Placental pericyte (primary cell): ENCODE measurements at places on chromosomes 1 and 21. TPM values are rescaled to one million over a fixed set of nuclear protein-coding genes. Genes with fewer than 3 reads are reported as not detected.

The NES gene
- total RNA-seq = 2.0 and 69.7 TPM in 2 replicates

The OLFML2B gene
- total RNA-seq = 0.22 and 10.7 TPM in 2 replicates

The PIGP gene
- 6.4 and 7.7 TPM in 2 replicates for total RNA-seq

The FNDC7 gene
- under 0.01 TPM in 1 of 2 replicates, not detected in the other for total RNA-seq

The HPDL gene
- total RNA-seq = 0.86 TPM in 1 of 2 replicates, not detected in the other

The MPZ gene
- 0.44 and 1.1 TPM in 2 replicates for total RNA-seq

The MNDA gene
- total RNA-seq = not detected in 2 replicates

The SH2D1B gene
- total RNA-seq = not detected in 2 replicates

The ACTA1 gene
- total RNA-seq = not detected in 2 replicates

The KIF2C gene
- 1.3 and 62.0 TPM in 2 replicates for total RNA-seq

The CGN gene
- 0.72 TPM in 1 of 2 replicates, not detected in the other for total RNA-seq

The OR6K3 gene
- not detected in 2 replicates for total RNA-seq

The HSF2BP gene
- 1.6 and 4.4 TPM in 2 replicates for total RNA-seq

The FLG2 gene
- total RNA-seq = not detected in 2 replicates

The SPRR4 gene
- not detected in 2 replicates for total RNA-seq

The OR2T29 gene
- total RNA-seq = not detected in 2 replicates

The SAMSN1 gene
- total RNA-seq = 0.14 TPM in 1 of 2 replicates, not detected in the other

The SPATA21 gene
- not detected in 2 replicates for total RNA-seq

The OLFM3 gene
- not detected in 2 replicates for total RNA-seq

The YTHDF2 gene
- 64.1 and 78.9 TPM in 2 replicates for total RNA-seq

The CDC20 gene
- 3.7 and 179 TPM in 2 replicates for total RNA-seq

The ZNF672 gene
- total RNA-seq = 22.1 and 24.8 TPM in 2 replicates

The ZFP69 gene
- total RNA-seq = 1.3 and 4.0 TPM in 2 replicates

The EFHD2 gene
- total RNA-seq = 27.8 and 135 TPM in 2 replicates

The C8A gene
- total RNA-seq = not detected in 2 replicates

The PTPRF gene
- total RNA-seq = 125 and 132 TPM in 2 replicates

The CDC42SE1 gene
- 68.1 and 106 TPM in 2 replicates for total RNA-seq

The GPR89A gene
- 40.2 and 51.6 TPM in 2 replicates for total RNA-seq

The TMEM81 gene
- total RNA-seq = 1.3 and 1.7 TPM in 2 replicates

The SPATA1 gene
- 0.43 and 0.88 TPM in 2 replicates for total RNA-seq

The UBL4B gene
- not detected in 2 replicates for total RNA-seq

The SPRR3 gene
- not detected in 2 replicates for total RNA-seq

The SLC35E2B gene
- 41.1 and 51.4 TPM in 2 replicates for total RNA-seq
